ENCODE measurements at places on chromosomes 5 and 9.

GRCh38 chr5:88934439-88934838 lies 51.5 kb upstream of the MEF2C start:
- no peak for DNase-seq

GRCh38 chr9:96217754-96218693 lies 84.0 kb downstream of the HSD17B3 start:
- DNase-seq = peak; percentile 50

GRCh38 chr9:14315875-14316601 lies 2.1 kb upstream of the NFIB start:
- no peak for DNase-seq

GRCh38 chr5:126236994-126237393 lies 186.2 kb upstream of the GRAMD2B start:
- no peak for DNase-seq

GRCh38 chr9:15306757-15307522 lies at the start of gene TTC39B:
TTC39B (minus strand) TSS chr9:15307216; CDS start chr9:15307125, 91 bp downstream.
- DNase-seq = peak; percentile 61

GRCh38 chr5:139670369-139671095 lies 22.4 kb downstream of the CXXC5 start:
- no peak for DNase-seq

GRCh38 chr9:123550012-123550411 lies 194.0 kb downstream of the CRB2 start:
- DNase-seq = no peak

GRCh38 chr5:61817472-61818326 lies 485.6 kb downstream of the ZSWIM6 start:
- no peak for DNase-seq

- DNase-seq = no peak
Observed at GRCh38 chr5:149140197-149141002, 893 bp upstream of the ABLIM3 start.

DNA sequence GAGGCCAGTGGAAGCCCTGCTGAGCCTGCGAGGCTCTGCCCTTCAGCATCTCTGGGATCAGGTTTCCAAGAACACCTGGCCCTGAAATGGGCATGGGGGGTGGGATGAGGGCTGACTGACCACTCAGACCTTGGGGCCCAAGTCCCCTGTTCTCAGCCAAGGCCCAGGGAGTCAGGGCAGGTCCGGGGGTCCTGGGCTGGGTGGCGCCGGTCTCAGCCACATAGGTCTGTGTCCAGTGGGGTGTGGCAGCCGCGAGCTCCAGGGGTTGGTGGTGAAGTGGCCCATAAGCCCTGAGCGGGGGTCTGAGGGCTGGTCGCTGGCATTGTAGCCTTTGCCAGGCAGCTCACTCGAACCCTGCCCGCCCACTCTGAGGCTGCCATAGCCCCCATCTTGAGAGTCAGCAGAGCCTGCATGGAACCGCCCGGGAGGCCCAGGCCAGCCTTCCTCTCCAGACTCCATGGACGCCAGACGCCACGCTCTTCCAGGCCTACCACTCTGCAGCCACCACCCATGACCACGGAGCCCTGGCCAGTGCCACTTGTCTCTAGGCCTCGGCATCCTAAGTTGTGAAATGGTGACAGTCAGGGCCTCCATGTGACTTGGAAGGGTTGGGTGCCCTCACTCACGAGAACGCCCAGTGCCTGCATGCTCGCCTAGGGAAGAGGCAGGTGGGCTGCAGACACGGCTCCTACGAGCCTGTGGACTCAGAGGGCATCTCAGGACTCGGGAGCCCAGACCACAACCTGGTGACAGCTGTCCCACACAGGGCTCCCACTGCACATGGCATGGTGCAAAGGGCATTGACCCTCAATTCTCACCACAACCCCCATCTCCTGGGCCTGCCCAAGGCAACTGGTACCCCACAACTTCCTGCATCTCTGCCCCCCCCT lies 6.7 kb upstream of the DBH start:
- DNase-seq = no peak

DNA sequence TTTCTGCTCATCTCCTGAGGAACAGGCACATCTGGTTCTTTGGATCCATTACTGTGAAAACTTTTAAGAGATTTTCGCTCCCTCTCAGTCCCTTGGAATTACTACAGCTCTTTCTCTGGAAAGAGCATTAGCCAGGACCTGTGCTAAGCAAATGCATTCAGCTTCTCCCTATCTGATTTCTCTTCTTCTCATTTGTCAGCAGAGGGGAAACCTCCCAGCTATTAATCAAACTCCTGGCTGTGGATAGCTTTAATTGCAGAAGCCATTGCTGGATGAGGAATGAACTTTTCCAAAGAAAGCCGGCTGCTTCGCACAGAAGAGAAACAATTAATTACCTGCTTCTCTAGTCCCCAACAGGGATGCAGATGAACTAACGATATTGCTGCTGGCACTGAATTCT lies 37.9 kb downstream of the TLR4 start:
- DNase-seq = no peak

DNA sequence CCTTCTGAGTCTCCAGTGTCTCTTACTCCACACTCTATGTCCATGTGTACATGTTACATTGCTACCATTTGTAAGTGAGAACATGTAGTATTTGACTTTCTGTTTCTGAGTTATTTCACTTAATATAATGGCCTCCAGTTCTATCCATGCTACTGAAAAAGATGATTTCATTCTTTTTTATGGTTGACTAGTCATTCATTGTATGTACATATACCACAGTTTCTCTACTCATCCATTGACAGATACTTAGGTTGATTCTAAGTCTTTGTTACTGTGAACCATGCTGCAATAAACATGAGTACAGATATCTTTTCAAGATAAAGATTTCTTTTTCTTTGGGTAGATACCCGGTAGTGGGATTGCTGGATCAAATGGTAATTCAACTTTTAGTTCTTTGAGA lies 107.1 kb upstream of the CHD1 start:
- DNase-seq = no peak

- no peak for DNase-seq
Observed at GRCh38 chr9:93593144-93593658, 16.8 kb downstream of the PHF2 start.

DNA sequence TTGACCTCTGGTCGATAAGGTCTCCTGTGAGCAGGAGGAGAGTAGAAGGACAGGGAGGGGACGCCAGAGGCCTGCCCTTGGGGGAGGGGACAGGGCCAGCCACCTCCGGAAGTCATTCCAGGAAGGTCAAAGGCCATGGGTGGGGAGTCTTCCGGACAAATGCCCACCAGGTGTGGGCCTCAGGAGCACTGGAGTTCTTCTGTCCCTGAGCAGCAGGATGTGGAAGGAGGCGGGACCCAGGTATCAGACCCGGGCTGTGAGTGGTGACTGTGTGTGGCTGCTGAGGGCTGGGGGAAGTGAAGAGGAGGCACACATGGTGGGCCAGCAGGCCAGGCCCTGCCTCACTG lies 13.9 kb downstream of the FGF18 start:
- no peak for DNase-seq
